ENCODE measurements at places on chromosomes 1 and 21.

- DNase-seq = no peak
These were observed 3.0 kb downstream of the GLUL start for GRCh38 chr1:182388392-182389134.

- DNase-seq = peak; percentile 77
These were observed 11.9 kb upstream of the EDN2 start for GRCh38 chr1:41496080-41497055.

- no peak for DNase-seq
These were observed 169.5 kb upstream of the GALNT2 start for GRCh38 chr1:229897501-229897900.

DNA sequence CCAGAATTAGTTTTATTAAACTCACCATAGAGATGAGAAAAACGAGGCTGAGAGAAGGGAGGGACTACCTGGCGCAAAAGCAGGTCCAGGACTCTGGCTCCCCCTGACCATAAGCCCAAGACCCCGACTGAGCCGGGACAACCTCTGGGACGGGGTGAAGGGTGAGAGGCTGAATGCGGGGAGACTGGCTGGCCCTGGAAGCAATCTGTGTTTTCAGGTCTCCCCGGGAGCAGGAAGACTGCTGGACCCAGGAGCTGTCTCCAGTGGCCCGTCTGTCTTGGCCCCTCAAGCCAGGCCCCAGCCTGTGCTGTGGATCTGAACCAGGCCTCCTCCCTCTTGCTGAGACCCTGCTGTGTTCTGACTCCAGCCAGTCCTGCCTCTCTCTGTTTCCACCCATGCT, 240.8 kb downstream of the TRABD2B start:
- DNase-seq = no peak

DNA sequence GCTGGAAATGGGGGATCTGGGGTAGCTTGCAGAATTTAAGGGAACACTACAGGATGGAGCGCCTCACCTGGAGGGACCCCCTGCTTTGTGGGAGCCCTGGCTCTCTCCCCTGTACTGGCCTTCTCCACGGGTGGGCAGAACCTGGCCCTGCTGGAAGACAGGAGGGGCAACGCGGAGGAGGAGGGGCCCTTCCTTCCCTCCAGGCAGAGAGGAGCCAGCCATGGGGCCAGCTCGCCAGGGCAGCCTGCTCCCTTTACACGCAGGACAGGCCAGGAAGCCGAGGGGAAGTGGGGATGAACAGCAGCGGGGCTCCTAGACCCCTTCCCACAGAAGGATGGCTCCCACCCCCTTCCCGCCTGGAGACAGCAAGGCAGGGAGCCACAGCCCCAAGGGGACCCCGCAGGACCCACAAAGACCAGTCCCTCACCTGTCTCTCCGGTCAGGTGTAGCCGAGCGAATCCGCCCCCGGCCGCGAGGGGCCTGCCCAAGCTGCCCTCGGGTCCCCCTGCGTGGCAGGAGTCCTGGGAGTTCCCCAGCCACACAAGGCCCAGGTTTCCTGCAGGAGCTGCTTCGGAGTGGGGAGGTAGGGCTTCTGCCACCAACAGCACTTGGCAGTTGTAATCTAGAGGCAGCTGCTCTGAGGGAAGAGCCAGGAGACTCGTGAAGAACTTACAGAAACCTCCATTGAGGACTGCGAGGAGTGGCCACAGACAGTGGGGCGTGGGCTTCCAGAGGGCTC, 1.6 kb upstream of the SLC19A1 start:
- peak; percentile 4 for DNase-seq

Measured in stimulated activated naive CD8-positive, alpha-beta T cell treated with anti-CD3 and anti-CD28 coated beads, Interleukin-15, Interleukin-2, amounts not matched to agents 100 U/mL and 50 U/mL, for 24 hours (primary cell).